ENCODE measurements at places on chromosomes 2 and 18.

- no peak for DNase-seq
Observed at GRCh38 chr2:25252291-25253152, 84.1 kb upstream of the POMC start.

DNA sequence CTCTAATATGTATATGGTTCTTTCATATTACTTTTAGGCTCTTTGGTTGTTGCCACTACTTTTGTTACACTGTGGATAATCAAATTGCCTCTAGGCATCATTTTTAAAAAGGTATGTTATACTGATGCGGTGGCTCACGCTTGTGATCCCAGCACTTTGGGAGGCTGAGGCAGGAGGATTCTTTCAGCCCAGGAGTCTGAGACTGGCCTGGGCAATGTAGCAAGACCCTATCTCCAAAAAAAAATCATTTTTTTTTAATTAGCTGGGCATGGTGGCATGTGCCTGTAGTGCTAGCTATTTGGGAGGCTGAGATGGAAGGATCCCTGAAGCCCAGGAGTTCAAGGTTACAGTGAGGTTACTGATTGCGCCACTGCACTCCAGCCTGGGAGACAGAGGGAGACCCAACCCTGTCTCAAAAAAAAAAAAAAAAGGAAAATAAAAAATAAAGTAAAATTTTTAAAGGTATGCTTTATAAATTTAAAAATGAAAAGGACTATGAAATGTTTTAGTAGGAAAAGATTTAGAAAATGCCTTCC lies 48.1 kb upstream of the DYNC2LI1 start:
- no peak for DNase-seq

- peak; percentile 30 for DNase-seq
Observed at GRCh38 chr2:170848587-170848986, 31.9 kb downstream of the GAD1 start.

- DNase-seq, result no peak
Observed at GRCh38 chr2:239142806-239143205, 258.0 kb downstream of the HDAC4 start.

DNA sequence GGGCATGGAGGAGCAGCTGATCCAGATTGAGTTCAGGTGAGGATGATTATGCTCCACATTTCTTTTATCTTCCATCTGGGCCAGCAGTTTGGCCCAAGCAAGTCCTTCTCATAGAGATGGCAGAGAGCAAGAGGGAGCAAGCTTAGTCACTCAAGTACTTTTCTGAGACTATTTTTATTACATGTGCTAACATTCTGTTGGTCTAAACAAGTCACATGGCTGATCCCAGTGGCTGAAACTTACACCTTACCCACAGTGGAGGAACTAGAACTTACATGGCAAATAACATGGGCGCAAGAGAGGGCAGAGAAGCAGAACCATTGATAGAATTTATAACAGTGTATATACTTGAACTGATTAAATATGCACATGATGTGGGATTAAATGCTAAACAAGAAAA lies 105.7 kb downstream of the KYNU start:
- no peak for DNase-seq

DNA sequence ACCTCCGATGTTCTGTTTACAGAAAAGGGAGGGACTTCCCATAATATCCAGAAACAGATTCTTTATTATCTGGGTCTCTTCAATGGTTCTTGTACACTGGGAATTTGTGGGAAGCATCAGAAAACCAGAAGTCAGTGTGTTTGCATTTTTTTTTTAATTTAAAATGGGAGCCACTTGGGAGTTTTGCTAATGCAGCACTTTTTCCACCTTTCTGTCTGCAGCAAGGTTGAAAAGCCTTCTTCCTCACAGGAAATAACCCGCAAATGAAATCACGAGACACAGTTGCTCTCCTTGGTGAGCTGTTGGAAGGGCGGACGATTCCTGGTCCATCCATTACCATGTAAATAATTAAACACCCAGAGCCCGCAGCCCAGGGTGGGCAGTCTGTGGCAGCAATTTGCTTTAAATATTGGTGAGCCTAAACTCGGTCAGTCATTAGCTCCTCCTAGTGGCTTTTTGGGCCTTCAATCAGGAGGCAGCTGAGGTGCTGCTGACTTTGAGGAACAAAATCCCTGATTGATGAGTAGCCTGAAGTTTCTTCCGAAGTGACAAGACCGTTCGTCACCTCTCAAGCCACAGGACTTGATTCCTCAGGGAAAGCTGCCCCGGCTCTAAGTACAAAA lies 471.5 kb downstream of the EPHA4 start:
- no peak for DNase-seq

DNA sequence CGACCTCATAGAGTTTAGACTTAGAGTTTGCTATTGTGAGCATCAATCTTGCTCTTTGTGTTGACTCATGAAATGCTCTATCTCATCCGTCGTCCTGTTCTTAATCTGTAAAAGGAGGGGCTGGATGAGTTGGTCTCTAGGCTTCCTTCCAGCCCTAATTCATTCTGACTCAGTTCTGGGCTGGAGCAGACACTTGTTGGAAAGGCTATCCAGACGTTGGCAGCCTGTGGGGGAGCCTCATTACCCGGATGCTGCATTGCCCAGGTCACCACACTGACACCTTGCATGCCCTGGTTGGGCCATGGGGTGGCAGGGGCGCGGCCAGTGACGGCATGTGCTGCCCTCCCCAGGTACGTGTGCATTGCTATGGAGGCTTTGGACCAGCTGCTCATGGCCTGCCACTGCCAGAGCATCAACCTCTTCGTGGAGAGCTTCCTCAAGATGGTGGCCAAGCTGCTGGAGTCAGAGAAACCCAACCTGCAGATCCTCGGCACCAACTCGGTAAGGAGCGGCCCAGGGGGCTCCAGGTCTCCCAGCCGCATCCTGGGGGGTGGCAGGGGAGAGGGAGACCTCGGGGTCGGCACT lies 61.5 kb downstream of the EFR3B start:
- DNase-seq, result peak; percentile 16

DNA sequence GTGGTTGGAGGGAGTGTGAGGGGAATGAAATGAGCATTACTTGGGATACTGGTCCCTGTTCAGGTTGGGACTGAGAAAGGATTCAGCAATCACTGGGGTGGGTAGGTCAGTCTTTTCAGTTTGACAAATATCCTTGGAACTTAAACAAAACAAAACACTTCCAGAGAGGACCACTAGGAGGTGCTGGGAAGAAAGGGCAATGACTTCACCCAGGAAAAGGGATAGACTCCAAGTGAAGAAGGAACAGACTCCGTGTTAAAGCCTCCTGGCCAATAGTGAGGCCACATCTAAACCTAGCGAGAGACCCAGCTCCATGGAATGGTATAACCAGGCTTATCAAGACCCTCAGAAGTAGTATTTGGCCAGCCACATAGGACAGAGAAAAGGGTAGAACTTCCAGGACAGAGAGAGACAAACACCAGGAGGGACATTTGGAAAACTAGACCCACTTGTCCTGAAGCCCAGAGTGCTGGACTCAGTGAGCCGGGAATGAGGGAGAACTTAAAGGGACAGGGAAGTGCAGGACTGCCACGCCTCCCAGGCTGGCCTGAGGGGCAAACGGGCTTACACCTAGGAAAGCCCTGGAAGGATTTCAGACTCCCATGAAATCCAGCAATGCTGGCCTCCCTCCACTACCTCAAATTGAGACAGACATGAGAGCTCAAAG lies 19.6 kb upstream of the KCNG3 start:
- peak; percentile 9 for DNase-seq

DNA sequence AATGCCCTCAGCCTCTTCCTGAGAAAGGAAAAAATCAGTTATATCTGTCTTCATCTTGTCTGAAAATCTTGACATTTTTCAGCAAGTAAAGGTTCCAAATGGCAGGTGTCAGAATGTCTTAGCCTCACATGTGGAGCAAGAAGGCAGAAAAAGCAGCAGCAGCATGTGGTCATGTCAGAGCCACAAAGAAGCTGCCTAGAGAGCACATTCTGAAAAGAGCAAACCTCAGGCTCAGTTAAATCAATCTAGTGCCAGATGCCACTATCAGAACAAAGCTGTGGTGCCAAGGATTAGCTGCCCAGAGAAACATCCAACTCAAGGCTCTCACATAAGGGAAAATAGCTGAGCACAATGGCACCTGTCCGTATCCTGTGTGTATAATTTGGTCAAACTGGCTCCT lies 105.9 kb downstream of the SRBD1 start:
- no peak for DNase-seq

GRCh38 chr2:152548111-152548875 lies 169.0 kb downstream of the PRPF40A start:
- DNase-seq, result no peak

GRCh38 chr2:219630770-219631405 lies 3.5 kb downstream of the SLC4A3 start:
- no peak for DNase-seq

DNA sequence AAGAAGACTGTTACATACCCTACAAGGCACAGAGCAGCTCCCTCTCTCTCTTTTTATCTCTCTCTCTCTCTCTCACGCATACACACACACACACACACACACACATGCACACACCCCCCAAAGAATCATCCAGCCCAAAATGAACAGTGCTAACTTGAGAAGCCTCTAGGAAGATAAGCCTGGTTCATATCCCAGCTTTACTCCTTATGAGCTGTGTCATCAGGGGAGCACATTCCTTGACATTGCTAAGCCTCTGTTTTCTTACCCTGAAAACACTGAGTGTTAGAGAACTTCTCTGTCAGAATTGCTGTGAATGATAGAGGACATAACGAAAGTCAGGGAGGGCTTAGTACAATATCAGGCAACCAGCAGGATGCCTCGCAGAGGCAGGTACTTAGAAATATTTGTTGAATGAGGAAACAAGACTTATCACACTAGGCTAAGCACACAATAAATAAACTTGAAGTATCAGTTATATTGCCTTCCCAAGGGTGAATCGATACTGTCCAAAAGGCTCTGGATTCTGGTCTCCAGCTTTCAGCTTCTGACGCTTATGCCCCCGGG lies 725.6 kb upstream of the ID2 start:
- DNase-seq, result no peak

- DNase-seq, result no peak
Observed at GRCh38 chr2:163175294-163175693, 336.7 kb upstream of the KCNH7 start.

DNA sequence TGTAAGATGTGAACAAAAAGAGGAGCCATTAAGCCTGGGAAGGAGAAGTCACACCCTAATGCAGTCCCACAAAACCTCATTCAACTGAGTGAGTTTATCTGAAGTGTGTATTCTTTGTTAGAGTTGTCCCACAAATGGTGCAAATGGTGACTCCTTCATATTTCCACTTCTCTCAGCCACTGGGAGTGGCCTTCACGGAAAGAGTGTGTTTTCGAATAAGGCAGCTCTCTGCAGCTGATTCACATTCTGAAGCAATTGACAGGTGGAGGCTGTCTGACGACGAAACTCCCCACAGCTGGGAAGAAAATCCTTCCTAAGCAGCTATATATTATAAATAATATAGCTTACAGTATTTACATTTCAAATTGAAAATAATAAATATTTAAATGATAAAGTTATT lies 318.8 kb upstream of the TMEFF2 start:
- no peak for DNase-seq

DNA sequence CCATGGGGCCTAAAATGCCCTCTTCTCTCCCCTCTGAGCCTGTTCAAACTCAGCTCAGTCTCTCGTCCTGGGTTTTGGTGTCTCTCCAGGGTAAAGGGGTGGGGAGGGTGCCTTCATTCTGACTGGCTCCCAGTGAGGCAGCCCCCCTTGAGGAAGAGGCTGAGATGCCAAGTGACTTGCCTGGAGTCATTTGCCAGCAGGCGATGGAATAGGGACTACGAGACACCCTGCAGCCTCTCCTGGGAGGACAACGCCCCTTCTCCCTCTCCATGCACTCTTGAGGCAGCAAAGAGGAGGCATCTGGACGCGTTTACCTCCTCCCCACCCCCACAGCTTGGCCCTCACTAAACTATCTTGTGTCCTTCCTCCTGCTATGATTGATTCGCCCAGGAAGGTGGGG lies 760 bp upstream of the STON1 start:
- DNase-seq, result no peak

GRCh38 chr2:238082827-238083226 lies 17.3 kb upstream of the ESPNL start:
- DNase-seq, result no peak

DNA sequence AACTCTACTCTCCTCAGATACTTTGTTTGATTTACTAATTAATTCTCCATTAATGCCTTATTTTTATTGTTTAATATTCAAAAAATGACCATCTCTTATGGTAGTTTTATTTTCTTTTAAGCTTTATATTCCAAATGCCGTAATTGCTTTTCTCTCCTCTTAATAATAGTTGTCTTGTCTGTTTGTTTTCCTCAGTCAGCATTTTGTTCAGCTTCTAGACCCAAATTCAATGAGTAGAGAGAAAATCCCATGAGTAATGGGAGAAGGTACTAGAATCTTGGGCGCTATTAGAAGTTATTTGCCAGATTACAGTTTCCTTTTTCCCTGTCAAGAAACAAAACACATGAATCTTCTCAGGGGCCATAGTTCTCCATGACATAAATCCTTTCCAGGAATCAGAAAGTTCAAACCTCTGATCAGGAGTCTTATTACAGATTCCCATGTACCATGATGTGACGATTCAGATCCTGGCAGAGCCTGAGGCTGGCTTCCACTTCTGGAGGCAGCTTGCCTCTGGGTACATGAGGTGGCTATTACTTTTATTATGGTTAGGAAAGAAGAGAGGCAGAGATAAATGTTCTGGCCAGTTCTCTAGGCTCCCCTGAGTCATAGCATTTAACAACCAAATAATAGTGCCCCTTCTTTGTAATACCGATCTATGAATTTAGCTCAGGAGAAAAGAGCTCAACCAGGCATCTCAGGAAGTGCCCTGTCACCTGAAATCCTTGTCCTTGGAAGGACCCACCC lies 485.1 kb upstream of the SETBP1 start:
- no peak for DNase-seq

DNA sequence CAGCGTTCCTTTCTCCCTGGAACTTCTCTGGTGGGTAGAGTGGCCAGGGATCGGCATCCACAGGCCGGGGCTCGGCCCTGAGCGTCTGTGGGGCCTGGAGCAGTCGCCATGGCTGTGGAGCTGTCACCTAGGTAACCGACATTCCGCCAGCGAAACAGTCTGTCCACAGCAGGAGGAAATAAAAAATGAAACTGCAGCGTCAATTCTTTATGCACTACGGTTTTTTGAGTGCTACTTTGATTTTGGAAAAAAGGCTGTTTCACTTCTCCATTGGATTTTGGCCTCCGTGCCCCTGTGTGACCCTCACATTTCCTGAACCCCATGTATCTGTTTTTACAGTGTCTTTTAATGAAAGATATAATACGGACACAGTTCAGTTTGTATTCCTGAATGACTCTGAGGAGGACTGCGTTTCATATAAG lies 163.4 kb downstream of the LDLRAD4 start:
- DNase-seq, result no peak

- DNase-seq, result peak; percentile 43
Observed at GRCh38 chr2:162317861-162318327, 590 bp downstream of the IFIH1 start.

DNA sequence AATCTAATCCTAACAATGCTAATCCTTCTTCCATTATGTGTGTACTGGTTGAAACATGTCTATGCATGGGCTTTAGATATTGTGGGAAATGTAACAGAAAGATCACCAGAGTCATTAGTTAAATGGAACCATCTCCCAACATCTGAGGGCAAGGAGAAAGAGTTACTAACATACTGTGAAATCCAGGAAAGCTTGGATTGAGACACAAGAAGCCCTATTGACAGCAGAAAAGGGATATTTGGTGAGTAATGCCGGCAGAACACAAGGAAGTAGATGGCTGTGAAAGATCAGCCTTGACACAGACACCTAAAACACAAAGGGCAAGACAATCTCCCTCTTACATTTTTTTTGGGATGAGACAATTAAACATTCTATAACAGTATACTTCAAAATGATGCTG lies 28.5 kb upstream of the LAMA1 start:
- no peak for DNase-seq

- DNase-seq, result no peak
Observed at GRCh38 chr2:165920748-165921147, 32.8 kb downstream of the TTC21B start.

- DNase-seq, result no peak
Observed at GRCh38 chr2:13539296-13539695, 822.6 kb downstream of the TRIB2 start.

Data from LoVo (cell line).